ENCODE measurements at places on chromosomes 6 and 20.

DNA sequence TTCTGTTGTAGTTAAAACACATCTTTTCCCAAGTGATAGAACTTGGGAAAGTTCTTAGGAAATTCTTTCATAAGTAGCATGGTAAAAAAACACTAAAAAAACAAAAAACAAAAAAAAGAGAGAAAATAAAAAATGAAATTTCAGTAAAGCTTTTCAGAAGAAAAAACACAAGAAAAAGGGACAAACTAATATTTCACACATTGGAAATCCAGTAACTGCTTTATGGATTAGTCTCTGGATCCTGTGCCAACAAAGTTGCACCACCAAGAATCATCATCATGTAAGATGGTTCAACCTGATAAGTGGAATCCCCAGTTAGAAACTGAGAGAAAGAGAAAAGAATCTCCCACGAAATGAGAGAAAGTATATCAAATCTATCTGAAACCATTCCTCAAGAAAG, 144.2 kb downstream of the GMDS start:
- DNase-seq = no peak

GRCh38 chr6:76465410-76465809, 392.9 kb upstream of the IMPG1 start:
- DNase-seq = no peak

GRCh38 chr20:50471231-50471630, 39.0 kb upstream of the PTPN1 start:
- no peak for DNase-seq

- DNase-seq = no peak
These were observed 69.5 kb downstream of the ESF1 start for GRCh38 chr20:13715171-13715570.

DNA sequence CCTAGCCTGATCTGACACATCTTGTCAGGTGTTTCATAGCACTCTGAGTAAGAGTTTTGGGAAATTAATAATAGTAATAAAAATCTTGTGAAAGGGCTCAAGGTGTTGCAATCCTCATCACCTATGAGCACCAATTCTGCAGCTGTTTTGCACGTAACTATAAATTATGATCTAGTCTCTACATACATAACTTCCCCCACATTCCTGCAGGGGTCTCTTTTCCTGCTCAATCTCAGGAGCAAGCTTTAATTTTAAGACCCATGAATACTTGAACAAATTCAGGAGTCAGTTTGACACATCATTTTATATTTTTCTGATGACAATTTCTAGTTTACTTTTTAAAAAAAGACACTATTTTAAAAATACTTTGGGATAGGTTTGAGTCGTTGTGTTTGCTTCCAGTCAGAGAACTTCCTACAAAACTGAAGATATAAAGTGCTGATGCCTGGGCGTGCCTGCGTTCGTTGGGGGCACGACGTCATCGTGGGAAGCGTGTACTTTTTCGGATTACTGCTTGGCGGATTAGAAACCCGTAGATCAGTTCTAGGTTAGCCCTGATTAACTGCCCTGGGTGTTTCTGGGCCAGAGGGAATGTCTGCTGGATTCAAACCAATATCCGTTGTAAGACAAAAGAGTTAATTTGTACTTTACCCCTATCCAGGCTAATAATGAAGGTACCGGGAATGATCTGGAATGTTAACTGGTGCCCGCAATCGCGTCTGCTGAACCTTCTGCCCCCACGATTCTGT, 1.0 kb upstream of the E2F3 start:
- no peak for DNase-seq

- DNase-seq = no peak
These were observed 9.1 kb downstream of the EBF4 start for GRCh38 chr20:2701671-2702081.

GRCh38 chr6:134482593-134483270, 164.8 kb upstream of the SGK1 start:
- no peak for DNase-seq

- DNase-seq = no peak
These were observed 148.2 kb upstream of the PREP start for GRCh38 chr6:105550955-105551620.

DNA sequence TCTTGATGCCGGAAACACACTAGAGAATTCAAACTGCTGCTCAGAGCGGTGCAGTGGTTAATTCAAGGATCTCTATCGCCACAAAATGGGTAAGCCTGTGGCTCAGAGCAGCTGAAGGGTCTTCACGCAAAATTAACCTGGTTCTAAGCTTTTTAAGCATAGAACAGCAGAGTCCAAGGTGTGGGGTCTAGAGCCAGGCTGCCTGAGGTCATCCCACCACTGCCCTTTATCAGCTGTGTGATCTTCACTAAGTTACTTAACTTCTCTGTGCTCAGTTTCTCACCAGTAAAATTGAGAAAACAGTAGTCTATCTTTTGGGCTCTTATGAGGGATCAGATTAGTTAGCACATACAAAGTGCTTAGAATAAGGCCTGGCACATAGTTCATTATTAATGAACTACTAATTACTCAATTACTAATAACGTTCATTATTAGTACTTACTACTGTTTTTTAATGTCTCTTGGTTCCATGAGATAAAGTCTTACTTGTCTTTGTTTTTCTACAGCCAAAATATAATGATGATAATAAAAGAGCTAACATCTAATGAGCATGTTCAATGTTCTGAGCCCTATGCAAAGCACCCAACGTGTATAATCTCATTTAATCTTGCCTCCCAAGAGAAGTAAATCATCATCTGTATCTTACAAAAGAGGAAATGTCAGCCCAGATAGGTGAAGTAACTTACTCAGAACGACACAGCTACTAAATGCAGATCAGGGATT, 92.9 kb downstream of the NFATC2 start:
- DNase-seq = no peak

- DNase-seq = peak; percentile 24
These were observed 760 bp upstream of the IBTK start for GRCh38 chr6:82248273-82248735.

DNA sequence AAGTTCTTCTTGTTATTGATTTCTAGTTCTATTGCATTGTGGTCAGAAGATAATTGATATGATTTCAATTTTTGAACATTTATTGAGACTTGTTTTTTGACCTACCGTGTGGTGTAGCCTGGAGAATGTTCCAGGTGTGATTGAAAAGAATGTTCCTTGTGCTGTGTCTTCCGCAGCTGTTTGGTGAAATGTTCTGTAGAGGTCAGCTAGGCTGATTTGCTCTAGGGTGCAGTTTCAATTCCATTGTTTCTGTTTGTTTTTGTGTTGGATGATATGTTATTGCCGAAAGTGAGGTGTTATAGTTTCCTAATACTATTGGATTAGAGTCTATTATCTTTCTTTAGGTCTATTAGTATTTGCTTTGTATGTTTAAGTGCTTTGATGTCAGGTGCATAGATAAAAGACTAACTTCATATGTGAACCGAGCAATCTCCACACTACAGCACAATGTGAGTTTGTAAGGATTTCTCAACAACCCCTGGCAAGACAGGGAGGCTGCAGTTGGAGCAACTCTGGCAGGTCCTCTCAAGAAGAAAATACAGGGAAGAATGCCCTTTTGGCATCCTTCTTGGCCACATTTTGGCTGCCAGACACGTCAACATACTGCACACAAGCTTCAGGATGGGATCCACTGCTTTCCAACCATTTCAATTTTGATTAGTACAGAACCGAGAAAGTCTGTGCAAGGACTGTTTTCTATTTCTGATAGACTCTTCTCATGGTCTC, 320.7 kb downstream of the RNF144B start:
- DNase-seq = no peak

All from GM04504 (cell line).